Activated CD4-positive, alpha-beta T cell treated with anti-CD3 and anti-CD28 coated beads for 24 hours (primary cell): ENCODE measurements at places on chromosomes 2 and 18.
A peak's percentile ranks its signal among the peaks of the same experiment; 100 is the strongest.

- DNase-seq = no peak
These were observed 32.7 kb downstream of the TNP1 start for GRCh38 chr2:216827073-216827720.

DNA sequence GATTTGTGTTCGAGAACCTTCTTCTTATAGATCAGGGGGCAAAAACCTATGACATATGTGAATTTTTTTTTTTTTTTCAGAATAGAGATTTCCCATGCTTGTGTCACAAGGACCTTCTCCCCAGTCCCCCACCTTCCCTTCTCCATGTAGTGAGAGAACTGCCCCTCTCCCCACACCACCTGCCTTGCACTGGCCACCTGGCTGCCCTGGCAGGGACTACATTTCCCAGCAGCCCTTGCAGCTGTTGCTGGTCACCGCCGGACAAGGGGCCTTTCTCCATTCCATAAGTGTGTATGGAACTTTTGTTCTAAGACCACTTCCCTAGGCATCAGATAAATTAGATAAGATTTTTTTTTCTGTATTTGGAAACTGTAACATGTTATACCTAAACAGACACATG is 22.2 kb downstream of the MBP start:
- no peak for DNase-seq

GRCh38 chr2:225400060-225400511 is 576 bp downstream of the NYAP2 start:
- DNase-seq = no peak

DNA sequence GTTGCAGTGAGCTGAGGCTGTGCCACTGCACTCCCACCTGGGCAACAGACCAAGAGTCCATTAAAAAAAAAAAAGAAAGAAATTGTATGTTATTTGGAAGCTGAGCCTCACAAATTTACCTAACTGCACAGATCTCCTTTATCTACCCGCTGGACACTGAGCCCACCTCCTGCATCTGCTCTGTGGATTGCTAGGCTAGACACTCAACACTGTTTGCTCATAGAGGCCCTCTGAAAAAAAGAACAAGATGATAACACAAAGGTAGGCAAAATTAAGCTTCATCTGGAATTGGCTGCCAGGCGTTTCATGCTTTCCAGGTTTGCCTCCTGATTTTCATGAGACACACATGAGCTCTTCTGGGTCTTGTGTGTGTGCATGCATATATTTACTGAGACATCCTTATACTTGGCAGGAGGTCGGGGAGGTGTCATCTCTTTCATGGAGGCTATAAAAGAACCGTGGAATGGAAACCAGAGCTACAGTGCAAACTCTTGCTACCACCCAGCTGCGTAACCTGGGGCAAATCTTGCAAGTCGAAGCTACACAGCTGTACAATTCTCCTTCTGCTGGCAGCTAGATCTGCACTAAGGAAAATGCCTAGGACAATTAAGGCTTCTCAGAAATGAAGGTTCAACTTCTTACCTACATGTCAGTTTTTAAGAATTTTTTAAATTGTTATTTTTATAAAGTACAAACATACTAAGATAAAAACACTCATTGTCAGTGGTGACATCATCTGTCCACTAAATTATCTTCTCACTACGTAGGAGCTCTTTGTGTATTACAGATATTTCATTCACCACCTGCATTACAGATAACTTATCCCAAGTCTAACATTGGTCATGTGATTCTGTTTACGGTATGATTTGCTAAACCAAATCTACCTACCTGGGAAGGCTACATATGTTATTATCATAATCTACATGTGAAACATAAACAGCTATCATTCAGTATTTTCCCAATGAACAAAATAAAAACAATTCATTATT is 63.1 kb downstream of the CABYR start:
- DNase-seq = no peak

- no peak for DNase-seq
These were observed 332.0 kb downstream of the PIK3C3 start for GRCh38 chr18:42287047-42287446.

GRCh38 chr18:43068781-43069180 is 46.7 kb downstream of the RIT2 start:
- no peak for DNase-seq

DNA sequence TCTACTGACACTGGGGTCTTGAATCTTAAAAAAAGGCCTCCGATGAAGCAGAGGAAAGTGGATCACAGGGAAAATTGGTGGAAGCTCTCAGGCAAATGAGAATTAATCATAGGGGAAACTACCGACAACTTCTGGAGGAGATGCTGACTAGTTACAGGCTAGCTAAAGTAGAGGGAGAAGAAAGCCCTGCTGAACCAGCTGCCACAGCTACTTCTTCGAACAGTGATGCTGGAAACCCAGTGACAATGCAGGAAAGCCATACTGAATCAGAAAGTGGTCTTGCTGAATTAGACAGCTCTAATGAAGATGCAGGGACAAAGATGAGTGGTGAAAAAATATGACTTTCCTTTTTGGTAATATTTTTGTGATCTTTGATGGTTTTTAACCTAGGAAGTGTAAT is 44.9 kb upstream of the SLC3A1 start:
- DNase-seq = no peak

- DNase-seq = no peak
These were observed 272.8 kb upstream of the MMADHC start for GRCh38 chr2:149860276-149860921.

GRCh38 chr2:216877085-216877484 is 17.2 kb upstream of the TNP1 start:
- no peak for DNase-seq

- no peak for DNase-seq
These were observed 195.5 kb upstream of the EPAS1 start for GRCh38 chr2:46101557-46102220.

DNA sequence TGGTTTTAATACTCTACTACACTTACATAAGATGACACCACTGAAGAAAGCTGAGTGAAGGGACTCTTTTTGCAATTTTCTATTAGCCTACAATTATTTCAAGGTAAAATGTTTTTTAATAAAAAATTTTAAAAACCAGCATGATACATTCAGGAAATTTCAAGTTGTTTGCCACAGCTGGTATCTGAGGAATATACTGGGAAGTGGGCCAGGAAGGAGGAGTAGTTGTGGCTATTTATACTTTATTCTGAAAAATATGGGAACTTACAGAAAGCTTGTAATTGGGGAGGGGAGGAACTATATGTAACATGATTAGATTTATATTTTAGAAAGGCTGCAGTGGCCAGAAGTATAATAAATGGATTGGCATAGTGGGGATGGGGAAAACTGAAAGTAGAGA is 40.8 kb downstream of the WDR35 start:
- DNase-seq = no peak

GRCh38 chr2:191947235-191947634 is 100.3 kb upstream of the CAVIN2 start:
- DNase-seq = no peak

DNA sequence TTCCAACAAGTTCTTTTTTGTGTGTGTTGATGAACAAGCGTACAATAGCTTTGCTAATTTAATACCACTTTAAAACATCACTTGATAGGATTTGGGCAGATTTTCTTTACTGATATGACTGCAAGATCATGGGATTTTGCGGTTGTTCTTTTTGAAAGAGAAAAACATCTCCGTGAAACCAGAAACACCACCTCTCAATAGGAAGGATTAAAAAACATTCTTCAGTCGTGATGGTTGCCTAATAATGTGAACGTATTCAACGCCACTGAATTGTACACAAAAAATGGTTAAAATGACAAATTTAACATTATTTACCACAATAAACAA is 19.3 kb downstream of the RBMS1 start:
- no peak for DNase-seq

DNA sequence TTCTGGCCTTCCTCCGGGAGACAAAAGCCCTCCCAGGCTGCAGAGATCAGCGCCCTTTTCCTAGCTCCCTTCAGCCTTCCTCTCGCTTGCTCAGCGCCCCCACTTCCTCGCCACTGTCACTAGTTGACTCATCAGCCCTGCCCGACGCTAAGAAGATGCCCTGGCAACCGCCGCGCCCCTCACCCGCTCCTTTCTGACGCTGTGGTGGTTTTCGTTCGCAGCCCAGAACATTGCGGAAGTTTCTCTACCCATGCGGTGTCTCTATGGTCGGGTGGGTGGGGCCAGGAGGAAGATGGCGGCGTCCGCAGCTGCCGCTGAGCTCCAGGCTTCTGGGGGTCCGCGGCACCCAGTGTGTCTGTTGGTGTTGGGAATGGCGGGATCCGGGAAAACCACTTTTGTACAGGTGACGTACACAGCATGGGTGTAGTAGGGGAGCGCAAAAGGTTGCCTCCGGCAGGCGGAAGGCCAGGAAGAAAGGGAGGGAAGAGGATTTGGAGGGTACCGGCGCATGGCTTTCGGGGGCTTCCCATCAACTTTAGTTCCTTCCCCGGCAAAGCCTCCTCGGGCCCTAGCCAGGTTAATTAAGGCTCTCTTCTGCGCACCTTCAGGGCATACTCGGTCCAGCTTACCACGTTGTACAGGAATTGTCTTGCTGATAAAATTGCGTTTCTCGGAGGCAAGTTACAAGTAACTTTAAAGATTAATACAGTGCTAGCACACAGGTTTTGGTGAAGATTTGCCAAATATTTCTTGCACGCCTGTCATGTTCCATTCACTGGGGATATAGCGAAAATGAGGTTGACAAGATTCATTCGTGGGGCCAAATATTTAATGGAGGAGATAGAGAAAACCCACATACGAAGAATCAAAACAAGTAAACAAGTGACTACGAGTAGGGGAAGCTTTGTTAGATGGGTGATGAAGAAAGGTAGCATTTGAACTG is at the start of the genes CCDC121 and GPN1:
TSS of gene CCDC121 (minus strand) at position 246 of the 943 bp plus-strand sequence. CDS start 1,213 bp downstream, outside the sequence.
TSS of gene GPN1 (plus strand) at position 284 of the 943 bp plus-strand sequence. CDS start at position 293, 9 bp downstream.
- DNase-seq = peak; percentile 89

GRCh38 chr18:64029096-64029495 is 59.2 kb downstream of the SERPINB8 start:
- no peak for DNase-seq

DNA sequence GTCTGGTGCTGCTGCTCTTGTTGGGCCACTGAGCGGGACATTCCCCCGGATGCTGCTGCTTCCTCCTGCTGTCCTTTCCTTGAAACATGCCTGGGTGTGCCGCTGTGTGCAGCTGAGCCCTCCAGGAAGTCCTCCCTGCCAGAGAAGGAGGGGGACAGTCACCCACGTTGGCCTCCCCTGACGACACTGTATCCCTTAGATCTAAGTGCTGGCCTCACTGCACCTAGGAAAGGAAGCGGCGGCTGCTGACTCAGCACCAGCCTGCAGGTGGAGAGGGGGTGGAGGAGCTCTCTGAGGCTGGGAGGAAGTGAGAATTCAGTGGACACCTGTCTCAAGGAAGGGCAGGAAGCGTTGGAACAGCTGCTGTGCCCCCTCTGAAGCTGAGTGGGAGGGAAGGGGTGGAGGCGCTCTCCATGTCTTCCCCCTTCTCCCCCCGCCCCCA is 239.8 kb downstream of the HAUS1 start:
- peak; percentile 34 for DNase-seq

GRCh38 chr18:57603871-57604270 is 17.4 kb upstream of the FECH start:
- DNase-seq = no peak

GRCh38 chr2:134304394-134305108 is 50.7 kb downstream of the MGAT5 start:
- DNase-seq = no peak

DNA sequence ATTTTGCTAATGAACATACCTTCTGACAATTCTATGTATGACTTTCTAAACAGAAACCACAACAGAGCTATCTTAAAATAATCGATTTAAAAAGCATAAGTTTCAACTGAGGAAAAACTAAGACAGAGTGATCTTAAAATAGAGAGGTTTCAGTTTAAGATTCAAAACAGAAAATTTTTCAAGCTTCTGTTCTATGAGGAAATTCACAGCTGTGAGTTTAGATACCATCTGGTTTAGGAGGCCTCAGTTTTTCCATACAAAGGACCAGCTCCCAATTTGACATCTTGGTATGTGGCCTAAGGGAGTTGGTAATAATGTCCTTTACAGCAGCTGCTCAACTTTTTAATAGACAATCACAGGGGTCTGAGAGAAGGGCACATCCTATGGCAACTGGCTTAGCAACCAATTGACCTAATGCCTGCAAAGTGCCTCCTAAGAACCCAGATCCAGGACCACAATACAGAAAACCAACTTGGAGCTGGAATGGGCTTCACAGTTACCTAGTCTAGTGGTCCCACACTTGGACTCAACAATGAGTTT is 39.7 kb downstream of the MDH1 start:
- DNase-seq = no peak

GRCh38 chr2:157793053-157793612 is 83.0 kb downstream of the ACVR1 start:
- no peak for DNase-seq

GRCh38 chr2:26193578-26194231 is 20.8 kb downstream of the GAREM2 start:
- DNase-seq = no peak

DNA sequence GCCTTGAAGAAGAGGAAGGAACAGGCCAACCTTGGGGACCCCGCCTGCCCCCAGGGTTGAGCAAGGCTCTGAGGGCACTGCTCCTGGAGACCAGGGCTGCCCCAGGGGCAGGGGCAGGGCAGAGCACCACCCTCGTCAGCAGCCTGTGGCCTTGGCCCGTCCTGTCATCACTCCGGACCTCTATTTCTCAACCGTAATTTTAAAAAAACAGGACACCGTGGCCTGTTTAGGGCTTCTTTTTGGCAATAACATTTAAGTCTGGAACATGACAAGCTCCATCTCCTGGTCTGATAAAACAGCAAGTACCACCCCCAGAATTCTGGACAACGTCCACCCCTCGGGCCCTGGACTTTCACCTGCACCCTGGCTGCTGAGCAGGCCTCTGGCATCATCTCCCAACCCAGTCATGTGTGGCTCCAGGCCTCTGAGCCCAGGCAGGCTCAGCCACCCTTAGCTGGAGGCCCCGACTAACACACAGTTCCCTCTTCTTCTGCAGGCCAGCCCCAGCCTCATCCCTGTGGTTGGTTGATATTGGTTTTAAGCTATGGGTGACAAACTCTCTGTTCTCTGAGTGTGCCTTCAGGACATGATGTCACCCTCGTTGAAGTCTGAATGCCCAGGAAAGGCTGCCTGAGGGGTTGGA is 22.6 kb upstream of the ID2 start:
- no peak for DNase-seq

GRCh38 chr2:237435844-237436587 is 22.1 kb upstream of the COL6A3 start:
- DNase-seq = no peak

GRCh38 chr18:32956591-32957315 is 183.9 kb upstream of the KLHL14 start:
- no peak for DNase-seq

GRCh38 chr2:170212625-170213280 is 34.8 kb downstream of the MYO3B start:
- DNase-seq = no peak

DNA sequence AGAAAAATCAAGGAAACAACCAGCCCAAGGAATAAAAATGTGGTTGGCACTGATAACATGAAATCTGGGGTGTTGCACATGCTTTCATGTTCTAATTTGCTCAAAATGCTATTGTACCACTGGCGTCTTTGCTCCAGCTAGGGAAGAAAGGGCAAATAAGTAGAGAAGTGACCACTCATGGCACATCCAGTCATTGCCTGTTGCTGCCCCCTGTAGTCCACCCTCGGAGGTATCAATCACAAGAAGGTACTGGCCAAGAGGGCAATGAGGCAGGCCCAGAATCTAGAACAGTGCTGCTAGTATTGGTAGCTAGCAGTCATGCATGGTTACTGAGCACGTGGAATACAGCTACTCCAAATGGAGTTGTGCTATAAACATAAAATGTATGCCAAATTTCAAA is 213.4 kb downstream of the CDCA7 start:
- DNase-seq = no peak
